ENCODE measurements at places on chromosomes 2 and 18.
A peak's percentile ranks its signal among the peaks of the same experiment; 100 is the strongest.

- peak; percentile 99 for DNase-seq
Observed at GRCh38 chr2:213284105-213285090, at the start of gene SPAG16. TSS of gene SPAG16 (plus strand) at chr2:213284464.

DNA sequence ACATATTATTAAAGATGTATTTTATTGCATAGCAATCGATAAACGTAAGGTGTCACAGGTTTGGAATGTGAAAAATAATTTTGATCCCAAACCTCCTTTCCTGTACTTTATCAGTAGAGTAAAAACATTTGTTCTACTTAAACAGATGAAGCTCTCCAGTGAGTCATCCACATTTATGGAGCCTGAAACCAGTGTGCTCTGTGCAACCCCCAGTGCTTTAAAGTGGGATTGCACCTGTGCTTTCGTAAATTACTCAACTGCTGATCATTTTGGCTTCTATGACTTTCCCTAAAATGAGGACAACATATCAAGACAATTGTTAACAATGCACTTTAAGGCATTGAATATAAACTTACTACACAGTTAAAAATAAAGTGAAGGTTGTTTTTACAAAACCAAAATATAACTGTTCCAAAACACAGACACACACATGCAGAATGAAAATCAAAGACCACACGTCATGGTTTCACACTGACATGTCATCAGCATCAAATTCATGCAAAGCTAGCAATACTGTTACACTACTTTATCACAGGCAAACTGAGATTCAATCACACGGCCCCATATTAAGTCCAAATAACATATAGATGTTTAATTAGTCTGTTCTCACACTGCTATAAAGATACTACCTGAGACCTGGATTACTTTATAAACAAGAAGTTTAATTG is 9.7 kb downstream of the TMEM18 start:
- DNase-seq, result peak; percentile 87

DNA sequence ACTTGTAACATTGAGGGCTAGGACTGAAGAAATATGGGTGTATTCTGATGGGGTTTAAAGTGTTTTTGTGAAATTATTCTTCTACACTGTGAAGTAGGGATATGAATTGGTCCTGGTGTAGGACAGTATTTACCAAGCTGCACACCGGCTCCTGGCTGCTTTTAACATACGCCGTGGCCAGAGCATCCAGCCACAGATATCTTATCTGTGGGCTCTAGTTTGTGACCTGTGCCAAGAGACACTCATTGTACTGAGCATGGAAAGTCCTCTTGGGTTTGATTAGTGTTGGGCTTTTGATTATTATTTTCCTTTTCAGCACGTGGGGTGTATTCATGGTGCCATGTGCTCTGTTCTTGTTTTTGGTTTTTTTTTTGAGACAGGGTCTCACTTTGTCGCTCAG is 8.0 kb downstream of the USP39 start:
- no peak for DNase-seq

GRCh38 chr2:96320728-96321622 is 4.1 kb upstream of the ITPRIPL1 start:
- no peak for DNase-seq

DNA sequence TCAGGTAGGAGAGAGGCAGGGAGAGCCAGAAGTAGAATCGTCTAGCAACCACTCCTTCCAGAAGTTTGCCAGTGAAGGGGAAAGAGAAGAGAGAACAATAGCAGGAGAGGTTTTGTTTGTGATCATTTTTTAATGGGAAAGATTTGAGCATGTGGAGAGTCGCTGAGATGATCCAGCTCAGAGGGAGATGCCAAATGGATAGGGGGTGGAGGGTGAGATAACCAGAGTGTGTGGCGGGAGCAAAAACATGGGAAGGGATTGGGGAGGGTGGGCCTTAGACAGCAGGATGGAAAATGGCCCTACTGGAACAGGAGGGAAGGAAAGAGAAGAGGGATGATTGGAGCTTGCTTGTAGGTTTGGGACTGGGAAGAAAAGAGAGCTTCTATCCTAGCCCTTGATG is 269.8 kb downstream of the GLI2 start:
- no peak for DNase-seq

- DNase-seq, result no peak
Observed at GRCh38 chr2:66694087-66694860, 259.3 kb downstream of the MEIS1 start.

- DNase-seq, result no peak
Observed at GRCh38 chr2:143572421-143572820, 443.2 kb downstream of the ARHGAP15 start.

GRCh38 chr18:46468426-46469180 is 188.4 kb downstream of the LOXHD1 start:
- no peak for DNase-seq

DNA sequence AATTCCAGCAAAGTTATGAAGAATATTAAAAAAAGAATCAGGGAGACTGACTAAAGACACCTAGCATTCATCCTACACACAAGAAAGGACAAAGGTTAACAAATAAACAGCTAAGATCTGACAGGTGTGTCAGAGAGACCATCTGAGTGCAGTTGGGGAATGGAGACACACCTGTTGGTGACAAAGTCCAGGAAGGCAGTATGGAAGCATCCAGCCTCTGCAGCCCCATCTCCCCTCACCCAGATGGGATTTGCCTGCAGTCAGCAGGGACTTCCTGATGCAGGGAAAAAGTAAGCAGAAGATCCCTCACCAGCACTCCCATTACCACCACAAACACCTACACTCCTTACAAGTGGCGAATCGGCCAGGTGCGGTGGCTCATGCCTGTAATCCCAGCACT is 37.9 kb downstream of the USP34 start:
- DNase-seq, result no peak

- DNase-seq, result no peak
Observed at GRCh38 chr2:138321458-138321857, 180.1 kb upstream of the SPOPL start.

DNA sequence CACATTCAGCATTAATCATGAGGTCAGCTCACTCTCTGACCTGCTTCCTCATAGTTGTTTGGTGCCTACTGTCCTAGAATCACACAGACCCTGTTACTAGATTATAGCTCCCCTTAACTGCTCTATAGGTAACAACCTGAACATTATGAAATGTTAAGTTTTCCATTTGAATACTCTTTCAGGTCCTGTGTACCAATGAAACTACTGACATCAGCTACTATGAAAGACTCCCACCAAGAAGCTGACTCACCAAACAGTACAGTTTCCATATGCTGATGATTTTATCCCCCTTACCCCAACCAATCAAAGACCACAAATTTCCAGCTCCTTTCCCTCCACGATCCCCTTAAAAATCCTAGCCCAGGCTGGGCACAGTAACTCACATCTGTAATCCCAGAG is 56.3 kb downstream of the SRBD1 start:
- peak; percentile 50 for DNase-seq

GRCh38 chr2:119659601-119660342 is 19.2 kb upstream of the TMEM177 start:
- DNase-seq, result peak; percentile 66

- peak; percentile 65 for DNase-seq
Observed at GRCh38 chr2:28626891-28627421, 124.7 kb upstream of the PPP1CB start.

Measured in choroid plexus epithelial cell (primary cell).